Right ventricle myocardium inferior (tissue), 1 donor: ENCODE measurements at places on chromosomes 2 and 18. TPM values are rescaled to one million over a fixed set of nuclear protein-coding genes. Genes with fewer than 3 reads are reported as not detected.

The CHAC2 gene
- total RNA-seq = 6.8 TPM

GRCh38 chr2:234341306-234341985 lies 155.4 kb downstream of the ARL4C start:
- no peak for DNase-seq

DNA sequence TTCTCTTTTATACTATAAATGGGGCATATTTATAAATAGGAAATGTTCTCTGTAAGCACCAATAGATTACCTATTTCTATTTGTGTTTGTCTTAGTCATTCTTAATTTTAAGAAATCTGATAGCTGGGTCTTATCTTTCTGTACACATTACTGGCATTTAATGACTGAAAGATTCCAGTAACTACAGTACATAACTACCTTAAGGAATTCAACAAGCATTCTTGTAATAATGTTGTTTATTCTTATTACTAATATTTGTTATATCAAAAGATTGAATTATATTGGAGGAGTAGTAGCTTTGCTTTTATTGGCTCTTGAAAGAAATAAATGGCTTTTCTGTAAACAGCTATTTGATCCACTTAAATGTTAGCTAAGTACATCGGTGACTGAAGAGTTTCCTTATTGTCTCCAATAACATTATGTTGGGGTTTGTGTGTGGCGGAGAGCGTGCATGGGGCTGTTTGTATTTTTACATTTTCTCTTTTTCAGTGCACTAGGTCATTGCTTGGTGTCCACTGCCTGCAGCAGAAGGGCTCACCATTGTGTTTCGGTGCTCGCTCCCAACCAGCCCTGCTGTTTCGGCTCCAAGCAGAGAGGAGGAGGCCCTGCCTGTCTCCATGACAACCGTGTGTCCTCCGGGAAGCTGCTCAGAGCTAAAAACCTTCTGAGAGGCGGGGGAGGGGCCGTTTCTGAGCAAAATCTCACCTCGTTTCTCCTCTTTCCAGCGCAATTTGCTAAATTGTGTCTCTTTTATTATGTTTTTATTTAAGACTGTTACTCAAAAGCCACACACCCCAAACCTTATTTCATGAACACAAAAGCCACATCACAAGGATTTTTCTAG lies 112.5 kb upstream of the SLC38A11 start:
- DNase-seq = peak; percentile 59

The CYS1 gene
- 3.2 TPM for total RNA-seq

DNA sequence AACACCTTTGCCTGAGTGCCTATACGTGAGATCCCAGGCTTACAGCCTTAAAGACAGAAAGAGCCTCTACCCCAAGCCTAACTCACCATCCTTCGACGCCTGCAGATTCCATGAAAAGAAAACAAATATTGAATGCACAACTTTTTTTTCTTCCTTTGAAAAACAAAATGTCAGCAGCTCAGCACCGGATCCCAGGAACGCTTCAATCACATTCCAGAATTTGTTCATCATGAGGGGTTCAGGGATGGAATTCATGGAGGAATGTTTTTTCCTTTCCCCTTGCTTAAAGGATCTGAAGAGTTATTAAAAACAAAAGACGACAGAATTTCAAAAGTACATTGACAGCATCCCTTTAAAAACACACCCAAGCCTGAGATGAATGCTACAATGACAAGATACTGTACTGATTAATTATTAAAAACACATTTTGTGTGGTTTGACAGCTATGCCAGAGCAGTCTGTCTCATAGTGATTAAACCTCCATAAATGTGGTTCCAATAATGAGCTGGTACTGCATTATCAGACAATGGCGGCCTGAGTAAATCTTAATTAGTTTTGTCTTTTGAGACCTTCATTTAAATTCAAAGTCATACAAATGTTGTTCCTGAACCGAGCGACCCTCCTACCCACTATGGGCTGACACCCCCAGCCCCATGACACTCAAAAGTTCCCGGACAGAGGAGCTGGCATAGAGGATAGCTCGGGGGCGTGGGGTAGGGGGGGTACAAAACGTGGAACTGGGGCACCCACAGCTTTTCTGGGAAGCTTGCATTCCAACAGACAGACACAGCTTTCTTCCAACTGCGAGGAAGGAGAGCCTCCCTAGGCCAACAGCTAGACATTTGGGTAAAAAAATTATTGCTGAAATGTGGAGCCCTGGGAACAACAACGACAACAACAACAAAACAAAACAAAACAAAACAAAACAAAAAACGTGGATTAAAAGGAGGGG lies 227.5 kb downstream of the TTC32 start:
- DNase-seq = no peak

The DDX1 gene
- 142 TPM for total RNA-seq

The TRIM54 gene
- total RNA-seq = 282 TPM

- no peak for DNase-seq
Measured at GRCh38 chr2:126634273-126634861, 21.6 kb upstream of the GYPC start.

GRCh38 chr2:238220892-238221521 lies 17.5 kb upstream of the ILKAP start:
- DNase-seq = no peak

- DNase-seq = no peak
Measured at GRCh38 chr2:28587526-28588291, 91.8 kb downstream of the PLB1 start.

The FAHD2B gene
- total RNA-seq = 34.2 TPM

DNA sequence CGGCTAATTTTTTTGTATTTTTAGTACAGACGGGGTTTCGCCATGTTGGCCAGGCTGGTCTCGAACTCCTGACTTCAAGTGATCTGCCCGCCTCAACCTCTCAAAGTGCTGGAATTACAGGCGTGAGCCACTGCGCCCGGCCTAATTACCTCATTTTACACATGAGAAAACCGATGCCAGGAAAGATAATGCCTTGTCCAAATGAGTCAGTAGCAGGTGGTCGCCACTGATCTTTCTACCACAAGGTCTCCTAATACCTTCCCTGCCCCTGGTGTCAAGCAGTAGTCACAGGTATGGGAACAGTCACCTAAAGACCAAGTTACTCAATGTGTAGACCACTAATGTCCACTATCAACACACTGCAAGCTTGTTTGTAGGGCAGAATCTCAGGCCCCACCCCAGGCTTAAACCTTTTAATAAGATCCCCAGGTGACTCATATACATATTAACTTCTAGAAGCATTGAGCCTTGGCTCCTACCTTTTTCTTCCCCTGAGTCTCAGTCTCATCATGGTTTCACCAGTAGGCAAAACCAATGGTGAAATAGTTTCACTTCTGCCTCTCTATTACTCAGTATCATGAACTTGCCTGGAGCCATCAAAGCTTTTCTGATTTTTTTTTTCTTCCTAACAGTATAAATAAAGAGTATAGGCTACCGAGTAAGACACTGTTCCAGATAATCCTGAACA lies 6.9 kb upstream of the EPB41L5 start:
- no peak for DNase-seq

DNA sequence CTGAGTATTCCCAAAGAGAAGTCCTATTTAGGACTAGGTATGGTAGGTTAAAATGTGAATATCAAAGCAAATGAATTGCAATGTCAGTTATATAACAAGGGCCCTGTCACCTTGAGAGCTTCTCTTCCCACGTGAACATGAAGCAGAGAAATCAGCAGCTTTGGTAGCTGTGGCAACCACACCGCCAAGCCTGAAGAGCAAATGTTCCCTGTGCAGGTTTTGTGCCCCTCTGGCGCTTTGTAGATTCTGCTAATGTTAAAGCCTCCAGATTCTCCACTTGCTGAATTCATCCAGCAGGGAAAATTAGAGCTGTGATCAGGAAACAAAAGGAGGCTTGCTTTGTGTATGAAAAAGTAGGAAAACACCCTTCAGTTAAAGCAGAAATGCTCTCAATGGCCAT lies 322.6 kb downstream of the RBM43 start:
- DNase-seq = no peak

- DNase-seq = no peak
Measured at GRCh38 chr2:237090906-237091305, 5.2 kb downstream of the COPS8 start.

The APLF gene
- 3.8 TPM for total RNA-seq

The OSR1 gene
- total RNA-seq = 6.3 TPM

The NBAS gene
- total RNA-seq = 60.2 TPM

- no peak for DNase-seq
Measured at GRCh38 chr2:242046206-242046826, 176.8 kb downstream of the RTP5 start.

The ABCB11 gene
- total RNA-seq = 0.32 TPM

The TEX44 gene
- total RNA-seq = not detected

The D2HGDH gene
- total RNA-seq = 19.6 TPM

DNA sequence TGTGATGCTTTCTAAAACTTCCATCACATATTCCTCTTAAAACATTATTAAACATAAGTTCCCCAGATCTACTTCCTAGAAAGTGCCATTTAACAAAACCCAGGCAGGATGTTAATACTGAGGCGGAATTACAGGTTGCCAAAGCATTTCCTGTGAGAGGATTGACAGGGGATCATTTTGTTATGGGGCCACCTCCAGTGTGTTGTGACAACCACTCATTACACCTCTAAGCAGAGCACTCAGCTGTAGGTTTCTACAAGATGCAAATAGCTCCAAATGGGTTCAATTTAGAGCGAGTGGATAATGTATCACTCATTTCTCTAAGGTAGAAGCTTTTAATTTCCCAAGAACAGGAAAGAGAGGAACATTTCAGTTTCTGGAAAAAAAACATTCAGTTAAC lies 1429.5 kb upstream of the ACVR2A start:
- no peak for DNase-seq

The CDK15 gene
- total RNA-seq = 0.35 TPM

GRCh38 chr2:98869870-98870269 lies 66.2 kb downstream of the CRACDL start:
- DNase-seq = no peak

- DNase-seq = no peak
Measured at GRCh38 chr2:102155703-102156515, 13.4 kb downstream of the IL1R1 start.

The GKN2 gene
- total RNA-seq = not detected

- no peak for DNase-seq
Measured at GRCh38 chr18:12065397-12065796, 28.2 kb upstream of the ANKRD62 start.

DNA sequence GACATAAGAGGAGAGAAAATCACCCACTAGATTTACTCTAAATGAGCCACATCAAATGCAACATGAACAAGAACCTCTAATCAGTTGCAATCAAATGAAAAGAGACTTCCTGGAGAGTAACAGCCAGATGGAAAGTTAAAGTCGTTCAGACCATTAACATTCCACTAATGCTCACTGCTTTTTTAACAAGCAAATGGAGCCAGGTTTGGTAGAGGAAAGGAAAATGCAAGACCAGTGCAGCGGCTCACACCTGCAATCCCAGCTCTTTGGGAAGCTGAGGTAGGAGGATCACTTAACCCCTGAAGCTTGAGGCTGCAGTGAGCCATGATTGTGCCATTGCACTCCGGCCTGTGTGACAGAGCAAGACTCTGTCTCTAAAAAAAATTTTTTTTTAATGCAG lies 48.5 kb downstream of the CACNB4 start:
- DNase-seq = no peak

DNA sequence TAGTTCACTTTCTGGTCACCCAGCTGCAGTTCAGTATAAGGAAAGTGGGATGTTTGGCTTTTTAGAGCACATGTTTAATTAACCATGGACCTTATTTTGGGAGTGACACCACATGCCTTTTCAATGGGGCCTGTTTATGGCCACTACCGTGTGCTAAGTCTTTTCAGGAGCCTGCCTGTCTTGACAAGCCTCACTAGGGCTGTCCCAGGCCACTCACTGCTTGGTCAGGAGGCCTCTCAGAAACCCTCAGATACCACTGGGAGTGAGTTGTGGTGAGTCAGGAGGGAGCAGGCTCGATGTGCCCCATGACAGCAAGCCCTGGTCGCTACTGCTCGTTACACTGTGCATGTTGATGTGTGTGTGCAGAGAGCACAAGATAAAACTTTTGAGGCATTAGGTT lies 123.0 kb downstream of the MAP4K4 start:
- DNase-seq = no peak

The PRKAG3 gene
- not detected for total RNA-seq

The CROCC2 gene
- not detected for total RNA-seq

The SUCLG1 gene
- total RNA-seq = 309 TPM

The UGT1A3 gene
- total RNA-seq = not detected

- DNase-seq = peak; percentile 97
Measured at GRCh38 chr18:79951545-79952455, at the start of gene SLC66A2. Gene SLC66A2, minus strand, starts transcription at chr18:79951653. Its CDS starts 727 bp downstream, at chr18:79950926.

DNA sequence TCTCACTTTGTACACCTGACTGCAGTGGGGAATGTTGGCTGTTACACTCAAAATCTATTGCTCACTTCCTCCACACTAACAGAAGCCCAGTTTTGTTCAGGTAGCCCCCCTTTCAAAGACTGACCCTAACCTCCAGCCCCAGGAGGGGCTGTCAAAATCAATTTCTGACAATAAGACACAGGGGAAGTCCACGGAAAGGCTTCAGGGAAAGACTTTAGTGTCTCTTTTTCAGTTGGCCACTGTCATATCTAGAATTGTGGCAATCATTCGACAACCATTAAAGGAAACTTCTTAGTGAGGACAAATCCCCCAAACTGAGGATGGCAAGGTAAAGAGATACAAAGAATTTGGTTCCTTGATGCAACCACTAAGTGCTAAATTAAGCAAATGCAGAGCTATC lies 59.0 kb downstream of the BARD1 start:
- no peak for DNase-seq

- no peak for DNase-seq
Measured at GRCh38 chr18:59633317-59633716, 63.9 kb downstream of the CCBE1 start.

DNA sequence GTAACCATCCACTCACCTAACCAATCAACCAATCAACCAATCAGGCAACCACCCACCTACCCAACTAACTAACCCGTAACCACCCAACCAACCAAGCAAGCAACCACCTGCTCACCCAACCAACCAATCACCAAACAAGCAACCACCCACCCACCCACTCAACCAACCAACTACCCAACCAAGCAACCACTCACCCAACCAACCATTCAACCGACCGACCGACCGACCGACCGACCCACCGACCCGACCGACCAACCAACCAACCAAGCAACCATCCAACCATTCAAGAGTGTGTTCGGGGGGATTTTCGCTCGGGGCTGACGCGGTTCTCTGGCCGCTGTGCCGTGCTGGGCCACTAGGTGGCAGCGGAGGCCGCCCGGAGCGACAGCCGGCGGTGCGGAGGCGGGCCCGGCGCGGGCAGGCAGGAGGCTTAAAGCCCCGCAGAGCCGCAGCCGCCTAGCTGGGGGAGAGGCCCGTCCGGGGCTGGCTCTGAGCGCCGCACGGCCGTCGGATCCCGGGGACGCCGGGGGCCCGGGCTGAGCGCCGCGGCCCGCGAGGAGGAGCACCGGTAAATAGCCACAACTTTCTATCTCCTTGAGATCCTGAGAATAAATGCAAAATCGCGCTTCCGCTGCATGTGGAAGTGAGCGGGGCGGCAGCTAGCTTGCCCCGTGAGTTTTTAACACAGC lies at the start of gene MC5R:
TSS of gene MC5R (plus strand) at position 443 of the 689 bp plus-strand sequence. CDS start 1,617 bp downstream, outside the sequence.
- peak; percentile 81 for DNase-seq

The ACOXL gene
- not detected for total RNA-seq
